ENCODE measurements at places on chromosomes 4 and X.

DNA sequence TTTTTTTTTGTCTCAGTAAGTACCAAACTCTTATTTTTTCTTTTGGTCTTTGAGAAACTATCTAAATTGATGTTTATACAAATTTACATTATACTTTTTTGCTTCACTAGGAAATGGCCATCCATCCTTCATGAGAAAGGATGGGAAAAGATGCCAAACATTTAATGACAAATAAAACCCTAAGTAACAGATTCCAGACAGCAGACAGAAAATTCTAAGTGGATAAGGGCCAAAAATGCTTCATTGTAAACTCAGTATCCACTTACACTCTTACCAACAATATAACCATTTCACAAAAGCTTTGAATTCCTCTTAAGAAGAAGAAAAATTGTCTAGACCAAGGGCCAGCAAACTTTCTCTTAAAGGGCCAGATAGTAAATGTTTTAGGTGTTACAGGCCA lies 3.5 kb downstream of the GUCY1B1 start:
- no peak for DNase-seq

DNA sequence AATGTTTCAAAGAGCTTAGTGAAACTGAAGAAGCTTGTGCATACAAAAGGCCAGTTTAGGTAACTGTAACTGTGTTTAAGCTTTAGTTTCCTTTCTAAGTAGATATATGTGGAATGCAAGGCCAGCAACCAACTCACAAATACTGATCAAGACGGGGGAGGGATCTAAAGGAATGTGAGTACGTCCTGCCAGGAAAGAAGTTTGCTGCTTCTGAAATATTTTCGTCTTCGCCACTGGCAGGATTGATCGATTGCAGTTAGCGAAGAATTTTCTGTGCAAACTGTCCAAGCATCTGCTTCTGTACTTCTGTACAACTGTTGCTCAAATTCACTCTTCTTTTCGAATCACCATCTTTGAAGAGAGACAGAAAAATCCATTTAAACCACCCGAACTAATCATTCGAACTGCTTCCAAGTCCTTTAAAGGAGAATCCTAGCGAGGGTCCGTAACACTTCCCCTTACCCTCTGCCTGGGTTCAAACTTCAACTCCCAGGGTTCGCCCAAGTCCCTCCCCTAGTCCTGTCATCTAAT lies 373 bp upstream of the INTS6L start:
- DNase-seq: no peak

- no peak for DNase-seq
These were observed 1.1 kb upstream of the OTC start for GRCh38 chrX:38351346-38351745.

- DNase-seq: no peak
These were observed 109.7 kb downstream of the ZNF827 start for GRCh38 chr4:145828802-145829485.

DNA sequence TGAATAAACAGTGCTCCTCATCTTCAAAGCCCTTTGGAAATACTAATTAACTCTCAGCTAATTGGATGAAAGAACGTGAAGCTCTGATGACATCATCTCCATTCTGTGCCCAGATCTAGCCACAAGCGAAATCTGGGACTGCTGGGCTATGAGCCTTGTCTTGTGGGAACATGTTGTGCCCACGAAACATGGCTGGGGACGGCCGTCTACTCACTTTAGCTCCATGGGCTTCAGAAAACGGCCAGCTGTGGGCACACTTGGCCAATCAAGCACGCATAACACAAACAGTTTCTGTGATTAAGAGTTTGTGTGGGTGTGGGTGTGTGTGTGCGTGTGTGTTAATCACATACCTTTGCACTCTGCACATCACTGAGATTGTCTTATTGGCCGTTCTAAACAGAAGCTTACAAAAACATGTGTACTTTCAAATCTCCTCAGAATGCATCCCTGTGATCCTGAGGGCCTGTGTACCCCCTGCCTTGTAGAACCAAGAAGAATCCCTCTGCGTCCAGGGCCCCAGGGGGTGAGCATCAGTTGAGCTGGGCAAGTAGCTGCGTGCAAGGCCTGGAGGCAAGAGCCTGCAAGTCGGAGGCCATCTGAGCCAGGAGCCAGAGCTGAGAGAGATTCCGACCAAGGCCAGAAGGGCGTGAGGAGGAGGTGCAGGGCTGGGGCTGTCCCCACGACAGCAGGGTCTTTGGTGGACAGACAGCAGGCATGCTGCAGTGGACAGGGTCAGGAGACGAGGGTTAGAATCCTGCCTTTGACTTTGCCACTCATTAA lies 18.7 kb upstream of the ZNF185 start:
- DNase-seq: no peak

- DNase-seq: no peak
These were observed 4.4 kb downstream of the MXD4 start for GRCh38 chr4:2257361-2258081.

- DNase-seq: no peak
These were observed 56.8 kb downstream of the PRRG1 start for GRCh38 chrX:37405956-37406355.
